ENCODE measurements at places on chromosomes 12 and 14. TPM values are rescaled to one million over a fixed set of nuclear protein-coding genes. Genes with fewer than 3 reads are reported as not detected.

The NCAPD2 gene
- 11.6 TPM for total RNA-seq

The CLEC2A gene
- not detected for total RNA-seq

The NR1H4 gene
- not detected for total RNA-seq

The CELA1 gene
- total RNA-seq, result not detected

The HCAR2 gene
- 0.46 TPM for total RNA-seq

The NTS gene
- not detected for total RNA-seq

The CDKL1 gene
- total RNA-seq, result 3.3 TPM

The TMEM63C gene
- 2.7 TPM for total RNA-seq

The NDRG2 gene
- total RNA-seq, result 321 TPM

The PRR4 gene
- total RNA-seq, result 1.8 TPM

The TROAP gene
- 0.97 TPM for total RNA-seq

The OAS1 gene
- total RNA-seq, result 6.1 TPM

The GLI1 gene
- total RNA-seq, result 0.92 TPM

The ASCL1 gene
- total RNA-seq, result not detected

The SLCO1C1 gene
- 1.2 TPM for total RNA-seq

The DYRK4 gene
- 22.7 TPM for total RNA-seq

Data from Right ventricle myocardium inferior (tissue), 1 donor.